Stimulated activated naive CD4-positive, alpha-beta T cell treated with Interleukin-2 at 50 U/mL for 16 hours (primary cell): ENCODE measurements at places on chromosomes 5 and 9.

DNA sequence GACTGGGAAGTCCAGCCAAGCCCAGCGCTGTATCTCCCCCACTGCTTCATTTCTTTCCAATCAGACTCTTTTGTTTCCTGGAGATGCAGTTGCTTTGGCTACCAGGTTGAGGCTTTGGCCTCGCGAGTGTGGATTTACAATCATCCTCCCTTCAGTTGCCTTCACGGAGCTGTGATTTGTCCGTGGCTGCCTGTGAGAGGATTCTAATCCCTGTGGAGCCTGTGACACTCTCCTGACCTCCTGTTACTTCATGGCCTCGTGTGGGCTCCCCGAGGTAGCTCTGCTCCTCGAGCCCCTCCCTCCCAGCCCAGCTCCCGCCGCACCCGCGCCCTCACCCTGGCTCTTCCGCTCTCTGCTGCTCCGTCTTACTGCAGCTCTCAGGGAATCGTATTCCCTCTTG lies 107.2 kb upstream of the STC2 start:
- no peak for DNase-seq

DNA sequence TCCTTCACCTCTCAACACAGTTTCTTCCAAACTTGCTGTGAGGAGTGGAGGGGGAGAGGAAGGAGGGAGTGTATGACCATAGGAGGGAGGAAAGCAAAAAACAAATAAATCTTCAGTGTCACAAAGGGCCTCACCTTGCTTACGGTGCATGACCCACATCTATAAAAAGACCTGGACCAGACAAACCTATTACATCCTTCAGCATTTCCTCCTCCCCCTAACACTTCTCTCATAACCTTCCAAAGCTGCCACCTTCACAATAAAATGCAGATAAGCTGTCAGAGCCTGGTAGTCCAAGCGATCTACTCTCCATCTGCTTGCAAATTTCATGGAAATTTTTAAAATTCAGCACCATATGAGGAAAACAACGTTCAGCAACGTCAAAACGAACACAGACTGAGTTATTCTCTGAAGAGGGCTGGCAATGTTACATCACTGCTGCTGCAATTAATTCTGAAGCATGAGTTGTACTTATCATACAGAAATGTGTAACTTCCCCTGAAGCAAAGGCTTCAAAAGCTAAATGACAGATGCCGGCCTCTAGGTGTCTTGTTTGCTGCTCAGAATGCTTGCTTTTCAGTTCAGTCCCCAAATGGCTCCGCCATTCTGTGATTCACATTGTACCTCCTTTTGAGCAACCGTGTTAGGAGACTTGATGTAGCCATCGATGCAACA lies 62.9 kb downstream of the EFNA5 start:
- no peak for DNase-seq

DNA sequence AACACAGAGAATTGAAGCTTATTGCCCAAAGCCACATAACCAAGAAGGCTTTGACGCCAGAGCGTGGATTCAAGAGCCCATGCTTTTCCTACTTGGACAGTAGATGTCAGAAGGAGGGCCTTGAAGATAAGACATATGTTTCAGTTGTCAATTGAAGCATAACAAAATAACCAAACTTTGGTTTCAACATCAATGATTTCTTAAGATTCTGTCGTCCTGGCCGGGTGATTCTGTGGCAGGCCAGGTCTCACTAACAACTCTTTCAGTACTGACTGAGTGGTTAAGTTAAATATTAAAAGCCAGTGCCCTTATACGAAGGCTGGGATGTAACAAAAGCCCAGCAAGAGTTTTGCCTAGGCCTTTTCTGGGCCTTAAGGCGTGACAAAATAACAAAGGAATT lies 94.0 kb downstream of the RCL1 start:
- DNase-seq, result no peak

GRCh38 chr9:76730801-76731200 lies 33.4 kb upstream of the PCA3 start:
- no peak for DNase-seq

- DNase-seq, result no peak
These were observed 18.6 kb downstream of the RGMB start for GRCh38 chr5:98791898-98792580.

- no peak for DNase-seq
These were observed 66.2 kb downstream of the PDE6A start for GRCh38 chr5:149878371-149878770.

- no peak for DNase-seq
These were observed 11.7 kb upstream of the OR13D1 start for GRCh38 chr9:104682642-104683041.

GRCh38 chr5:142475102-142475513 lies 150.3 kb upstream of the SPRY4 start:
- DNase-seq, result no peak

- DNase-seq, result no peak
These were observed 14.4 kb upstream of the CDC20B start for GRCh38 chr5:55187370-55187769.

DNA sequence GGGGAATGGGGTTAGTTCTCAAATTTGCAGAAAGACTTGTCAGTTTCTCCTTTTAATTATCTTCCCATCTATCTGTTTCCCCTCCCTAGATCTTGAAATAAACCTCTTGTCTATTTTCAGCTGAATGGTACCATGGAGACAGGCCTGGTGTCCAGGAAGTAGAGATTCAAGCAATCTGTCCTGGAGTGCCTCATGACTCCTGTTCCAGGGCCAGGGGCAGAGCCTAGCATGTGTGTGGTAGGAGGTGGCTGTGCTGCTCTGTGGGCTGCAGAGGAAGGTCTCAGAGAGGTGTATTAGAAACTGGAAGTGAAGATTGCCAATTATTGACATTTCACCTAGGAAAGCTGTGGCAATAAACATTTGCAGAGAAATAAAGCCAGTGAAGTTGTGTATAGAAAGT lies 175.8 kb upstream of the ATP10B start:
- no peak for DNase-seq

- no peak for DNase-seq
These were observed 80.4 kb downstream of the DIRAS2 start for GRCh38 chr9:90562229-90562628.

DNA sequence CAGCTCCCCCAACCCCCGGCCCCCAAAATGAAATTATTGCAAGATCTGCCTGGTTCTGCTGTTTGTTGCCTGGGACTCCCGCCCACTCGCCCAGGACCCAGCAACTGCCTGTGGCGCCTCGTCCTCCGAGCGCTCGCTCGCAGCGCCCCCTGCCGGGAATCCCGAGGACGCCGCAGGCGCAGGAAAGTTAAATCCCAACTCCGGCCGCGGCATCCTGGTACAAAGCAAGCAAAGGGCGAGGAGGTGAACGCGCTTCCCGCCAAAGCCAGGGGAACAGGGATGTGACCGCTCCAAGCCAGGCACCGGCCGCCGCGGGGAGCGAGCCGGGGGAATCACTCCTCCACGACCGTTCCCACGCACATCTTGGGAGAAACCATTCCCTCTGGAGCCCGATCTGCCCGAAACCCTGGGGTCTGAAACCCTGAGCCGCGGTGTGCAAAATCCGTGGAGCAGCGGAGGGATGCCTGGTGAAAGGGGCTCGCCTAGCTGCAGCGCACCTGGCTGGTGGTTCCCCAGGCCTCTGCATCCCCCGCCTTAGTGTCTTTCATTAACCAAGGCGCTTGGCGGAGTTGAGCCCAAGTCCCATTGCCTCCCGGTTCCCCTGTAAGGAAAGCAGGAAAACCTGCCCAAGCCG lies 1.3 kb downstream of the SEMA5A start:
- DNase-seq, result peak; percentile 30

DNA sequence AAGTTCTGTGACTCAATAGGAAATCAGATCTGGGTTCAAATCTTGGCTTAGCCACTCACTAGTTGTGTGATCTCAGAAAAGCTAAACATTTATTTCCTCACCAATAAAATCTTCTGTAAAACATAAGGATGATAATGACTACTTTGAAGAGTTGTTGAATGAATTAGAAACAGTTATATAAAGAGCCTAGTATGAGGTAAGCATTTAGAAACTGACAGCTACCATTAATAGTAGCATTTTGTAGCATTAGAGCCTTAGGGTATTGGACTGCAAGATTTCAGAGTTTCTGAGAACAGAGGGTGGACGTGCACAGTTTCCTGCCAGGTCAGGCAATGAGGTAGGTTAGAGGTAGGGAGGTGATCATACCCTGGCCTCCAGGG lies 293.2 kb downstream of the CWC27 start:
- no peak for DNase-seq

DNA sequence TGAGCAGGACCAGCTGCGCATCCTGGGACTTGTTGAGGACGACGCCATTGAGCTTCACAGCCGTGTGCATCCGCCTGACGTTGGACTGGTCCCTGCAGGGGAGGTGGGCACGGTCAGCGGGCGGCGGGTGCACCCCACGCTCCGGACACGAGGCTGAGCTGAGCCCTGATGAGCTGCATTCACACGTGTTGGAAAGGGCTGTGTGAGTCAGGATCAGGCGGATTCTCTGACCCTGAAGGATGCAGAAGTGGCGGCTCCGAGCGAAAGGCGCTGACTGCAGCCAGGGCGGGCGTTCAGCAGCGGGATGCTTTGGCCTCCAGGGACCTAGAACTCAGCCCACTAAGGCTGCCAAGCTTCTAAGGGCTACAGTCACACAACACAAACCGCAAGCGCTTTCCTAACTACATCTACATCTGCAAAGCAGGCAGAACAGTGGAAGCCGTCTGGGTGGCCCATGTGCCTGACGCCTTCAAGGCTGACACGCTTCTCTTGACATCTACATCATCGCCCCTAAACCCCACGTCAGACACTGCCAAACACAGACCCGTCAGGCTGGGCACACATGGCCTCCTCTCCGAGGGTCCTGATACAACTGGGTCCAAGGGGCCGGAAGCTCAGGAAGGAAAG lies 44.9 kb downstream of the NKD2 start:
- no peak for DNase-seq

- no peak for DNase-seq
These were observed 122.3 kb upstream of the MYO10 start for GRCh38 chr5:17058438-17058837.

DNA sequence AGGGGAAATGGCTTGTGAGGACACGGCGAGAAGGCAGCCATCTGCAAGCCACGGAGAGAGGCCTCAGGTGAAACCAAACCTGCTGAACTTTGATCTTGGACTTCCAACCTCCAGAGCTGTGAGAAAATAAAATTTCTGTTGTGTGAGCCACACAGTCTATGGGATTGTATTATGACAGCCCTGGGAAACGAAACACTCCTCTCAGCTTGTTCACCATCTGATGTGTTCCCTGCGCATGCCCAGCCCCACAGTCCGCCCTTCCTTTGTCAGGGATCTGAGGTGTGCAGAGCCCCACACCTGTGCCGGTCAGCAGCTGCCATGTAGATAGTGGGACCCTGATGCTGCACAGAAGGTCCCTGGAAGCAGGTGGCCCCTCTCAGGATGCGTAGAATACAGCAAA lies 34.1 kb downstream of the PLPP7 start:
- no peak for DNase-seq

DNA sequence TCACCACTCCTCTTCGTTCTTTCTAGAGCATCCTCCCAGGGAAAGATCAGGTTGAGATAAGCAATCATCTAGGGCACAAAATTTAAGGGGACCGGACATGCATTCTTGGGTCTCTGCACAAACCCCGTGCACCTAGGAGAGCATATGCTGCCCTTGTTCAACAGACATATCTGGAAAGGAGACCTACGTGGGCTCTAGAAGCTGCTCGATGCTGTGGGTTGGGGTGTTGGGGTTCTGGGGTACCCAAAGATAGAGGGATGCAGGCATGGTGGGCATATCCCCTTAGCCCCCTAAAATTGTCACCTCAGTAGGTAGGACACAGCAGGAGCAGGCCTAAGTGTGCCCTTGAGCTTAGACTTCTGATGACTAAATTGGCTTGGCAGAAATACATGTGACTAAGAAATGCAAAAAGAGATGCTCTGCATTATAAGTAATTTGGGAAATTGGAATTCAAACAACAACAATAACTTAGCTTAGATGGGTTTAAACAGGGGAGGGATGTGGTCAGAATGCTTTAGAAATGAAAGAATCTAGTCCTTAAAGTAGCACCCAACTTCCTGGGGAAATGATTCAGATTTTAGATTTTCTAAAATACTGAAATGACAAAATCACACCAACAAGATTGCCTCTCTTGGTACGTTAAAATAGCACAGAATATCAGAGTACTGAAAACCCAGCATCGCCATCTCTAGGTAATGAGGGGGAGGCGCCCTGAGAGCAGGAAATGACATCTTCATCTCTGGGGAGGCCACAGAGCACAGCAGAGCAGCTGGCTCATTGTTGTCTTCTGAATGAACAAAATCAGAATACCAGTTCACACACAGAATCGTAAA lies 172.3 kb downstream of the GNA14 start:
- DNase-seq, result peak; percentile 43

DNA sequence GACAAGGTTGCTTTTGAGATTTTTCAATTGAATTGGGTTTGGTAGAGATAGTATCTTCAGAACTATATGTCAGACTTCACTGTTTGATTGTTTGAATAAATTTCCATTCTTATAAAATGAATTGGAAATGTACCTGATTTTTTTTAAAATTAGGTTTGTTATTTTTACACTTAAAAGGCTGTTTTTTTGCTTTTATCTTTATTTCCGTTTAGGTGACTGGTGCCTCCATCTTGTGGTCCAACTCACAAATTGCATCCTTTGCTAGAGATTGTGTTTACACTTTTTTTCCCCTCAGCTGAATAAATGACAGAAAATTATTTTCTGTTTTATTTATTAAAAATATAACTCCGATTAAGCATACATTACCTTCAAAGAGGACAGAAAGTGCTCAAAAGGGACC lies 15.6 kb downstream of the NDUFAF2 start:
- no peak for DNase-seq

- no peak for DNase-seq
These were observed 111.5 kb downstream of the MTREX start for GRCh38 chr5:55418994-55419968.

- DNase-seq, result peak; percentile 19
These were observed 984 bp downstream of the STXBP1 start for GRCh38 chr9:127612939-127613582.

DNA sequence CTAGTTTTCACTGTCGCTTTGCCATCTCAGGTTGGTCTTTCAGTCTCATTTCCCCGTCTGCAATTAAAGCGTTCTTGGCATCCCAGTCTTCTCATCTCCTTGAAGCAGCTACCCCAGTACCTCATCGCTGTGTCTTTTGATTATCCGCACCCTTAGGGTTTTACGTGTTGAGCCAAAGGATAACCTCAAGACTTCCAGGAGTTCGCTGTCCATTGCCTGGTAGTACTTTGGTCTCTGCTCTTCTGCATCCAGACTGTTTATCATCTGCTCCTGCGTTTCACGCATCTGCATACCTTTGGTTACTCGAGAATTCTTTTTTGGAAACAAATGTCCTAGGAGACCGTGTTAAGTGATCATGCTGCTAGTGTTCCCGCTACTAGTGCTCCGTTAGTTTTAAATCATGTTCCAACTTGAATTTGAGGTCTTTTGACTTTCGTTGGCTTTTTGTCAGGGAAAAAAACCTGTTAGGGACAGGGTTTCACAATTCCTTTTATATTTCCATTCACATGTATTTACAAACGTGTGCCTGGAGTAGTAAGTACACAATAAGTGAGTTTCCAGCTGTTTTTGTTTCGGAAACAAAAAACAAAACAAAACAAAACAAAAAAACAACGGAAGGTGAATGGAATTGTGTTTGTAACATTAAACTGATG lies 888 bp downstream of the RABGAP1 start:
- DNase-seq, result no peak

GRCh38 chr5:98463676-98464075 lies 309.8 kb upstream of the RGMB start:
- DNase-seq, result no peak
